ENCODE measurements at places on chromosomes 1 and 21. TPM values are rescaled to one million over a fixed set of nuclear protein-coding genes. Genes with fewer than 3 reads are reported as not detected.

The LCE2C gene
- total RNA-seq: not detected

The UBE2U gene
- 1.2 TPM for total RNA-seq

The NOS1AP gene
- total RNA-seq: 5.0 TPM

The AUNIP gene
- total RNA-seq: not detected
